Activated T-helper 1 cell treated with Interleukin-2 at 50 U/mL for 16 hours (primary cell): ENCODE measurements at places on chromosomes 1 and 21.

DNA sequence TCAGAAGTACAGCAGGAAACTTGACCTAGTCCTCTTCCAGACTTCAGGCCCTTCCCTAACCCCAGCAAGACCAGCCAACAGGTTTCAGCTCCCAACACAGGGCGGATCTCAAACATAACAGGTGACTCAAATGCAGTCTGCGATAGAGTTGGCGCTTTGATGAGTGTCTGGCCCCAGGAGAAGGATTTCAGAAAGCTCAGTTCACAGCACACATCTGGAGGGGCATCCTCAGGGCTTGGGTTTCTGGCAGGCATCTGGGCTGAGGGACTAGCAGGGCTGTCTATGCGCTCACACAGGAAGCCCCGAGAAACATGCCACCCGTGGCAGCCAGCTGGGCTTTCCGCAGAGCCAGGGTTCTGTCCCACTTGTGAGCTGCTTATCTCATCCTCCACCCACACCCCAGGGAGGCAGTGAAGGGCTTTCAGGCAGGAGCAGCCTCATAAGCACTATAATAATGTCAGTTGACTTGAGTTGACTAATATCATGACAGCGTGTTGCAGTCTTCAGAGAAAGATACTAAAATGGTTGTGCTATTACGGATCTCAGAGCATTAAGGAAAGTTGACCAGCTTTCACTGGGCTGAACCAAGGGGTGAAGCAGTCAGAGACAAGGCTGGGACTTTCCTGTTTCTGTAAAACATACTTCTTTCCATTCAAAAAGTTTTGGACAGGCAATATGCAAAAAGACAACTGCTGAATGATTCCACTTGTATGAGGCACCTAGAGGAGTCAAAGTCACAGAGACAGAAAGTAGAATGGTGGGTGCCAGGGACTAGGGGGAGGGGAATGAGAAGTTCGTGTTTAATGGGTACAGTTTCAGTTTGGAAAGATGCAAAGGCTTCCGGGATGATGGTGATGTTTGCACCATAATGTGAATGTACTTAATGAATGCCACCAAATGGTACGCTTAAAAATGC lies 233.0 kb upstream of the IRF2BP2 start:
- DNase-seq = peak; percentile 15

DNA sequence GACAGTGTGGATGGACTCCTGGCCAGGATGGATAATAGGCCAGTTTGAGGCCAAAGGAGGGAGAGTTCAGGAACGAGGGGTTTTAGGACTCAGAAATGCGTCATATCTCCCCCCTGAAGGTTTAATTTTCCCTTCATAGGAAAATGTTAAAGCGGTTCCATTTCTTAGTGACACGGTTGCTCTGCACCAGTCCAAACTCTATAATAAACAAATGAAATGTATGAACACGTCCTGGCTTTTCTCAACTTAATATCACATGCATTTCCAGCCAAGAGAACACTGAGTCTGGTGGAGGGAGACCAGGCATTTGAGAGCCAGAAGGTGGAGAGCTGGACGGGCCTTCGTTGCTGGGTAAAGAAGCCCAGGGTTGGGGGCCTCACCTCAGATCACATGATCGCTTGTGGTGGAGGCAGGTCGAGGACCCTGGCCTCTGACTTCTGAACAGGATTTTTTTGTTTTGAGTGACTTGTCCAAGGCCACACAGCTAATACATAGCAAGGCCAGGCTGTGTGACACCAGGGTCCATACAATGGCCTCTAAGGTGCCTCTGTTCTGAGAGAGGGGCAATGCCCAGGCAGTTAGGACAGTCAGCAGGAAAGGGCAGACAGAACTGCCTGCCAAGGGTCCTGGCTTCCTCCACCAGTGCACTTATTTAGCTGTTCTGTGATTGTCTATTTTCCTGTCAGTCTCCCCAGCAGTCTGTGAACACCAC lies 11.4 kb downstream of the SLC1A7 start:
- DNase-seq = no peak

- no peak for DNase-seq
Observed at GRCh38 chr1:167477986-167478385, 40.3 kb downstream of the CD247 start.

DNA sequence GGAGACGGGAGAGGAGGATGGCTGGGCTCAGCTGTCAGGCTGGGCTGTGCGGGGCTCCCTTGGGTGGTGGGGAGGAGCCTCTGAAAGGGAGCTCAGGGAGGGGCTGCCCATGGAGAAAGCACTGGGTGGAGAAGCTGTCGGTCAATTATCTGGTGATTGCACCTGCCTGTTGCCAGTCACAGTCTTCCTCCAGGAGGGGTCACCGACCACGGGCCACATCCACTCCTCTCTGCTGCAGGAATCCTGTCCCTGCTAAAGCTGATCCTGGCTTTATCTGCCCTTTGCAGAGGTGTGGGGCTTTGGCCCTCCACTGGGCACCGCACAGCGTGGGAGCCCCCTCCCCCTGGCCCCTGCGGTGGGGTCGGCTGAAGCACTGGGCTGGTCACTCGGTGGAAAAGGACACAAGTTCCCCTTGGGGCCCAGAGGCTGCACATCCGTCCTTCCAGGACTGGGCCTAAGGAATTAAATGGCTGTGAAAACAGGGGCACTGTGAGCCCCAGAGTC lies 21.8 kb upstream of the COL18A1 start:
- no peak for DNase-seq

GRCh38 chr1:23522244-23522982 lies 8.6 kb downstream of the E2F2 start:
- no peak for DNase-seq

DNA sequence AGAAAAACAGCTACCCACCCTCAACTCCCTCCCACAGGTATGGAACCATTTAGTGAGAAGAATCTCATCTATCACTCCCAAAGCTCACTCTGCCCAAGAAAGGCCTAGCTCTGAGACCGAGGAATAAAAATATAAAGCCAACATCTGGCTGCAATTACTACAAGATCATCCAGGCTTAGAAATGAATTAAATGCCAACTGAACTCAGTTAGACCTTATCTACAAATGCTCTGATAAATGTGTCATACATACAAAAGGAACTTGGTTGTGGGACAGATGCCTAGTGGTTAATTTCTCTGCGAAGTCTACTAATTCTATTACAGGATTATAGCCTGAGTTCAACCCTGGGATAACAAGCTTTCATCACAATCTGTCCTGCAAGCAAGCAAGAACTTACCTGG lies 6.7 kb downstream of the ADIPOR1 start:
- DNase-seq = no peak
